Natural killer cell (primary cell): ENCODE measurements at places on chromosomes 5 and 9.

- DNase-seq: no peak
Observed at GRCh38 chr5:148778882-148779281, 47.5 kb upstream of the ADRB2 start.

DNA sequence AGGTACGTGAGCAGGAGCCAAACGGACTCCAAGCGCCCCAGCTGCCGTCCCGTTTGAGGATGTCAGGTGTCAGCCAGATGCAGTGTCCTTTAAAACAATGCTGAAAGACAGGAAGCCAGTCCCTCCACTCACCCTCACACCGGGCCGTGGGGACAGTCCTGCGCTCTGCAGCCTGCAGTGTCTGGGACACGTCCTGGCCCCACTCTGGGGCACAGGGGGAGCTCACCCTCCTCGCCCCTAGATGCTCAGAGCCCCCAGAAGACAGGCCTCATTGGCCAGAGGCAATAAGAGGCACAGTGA lies 79.7 kb downstream of the ZNF354C start:
- DNase-seq: no peak

DNA sequence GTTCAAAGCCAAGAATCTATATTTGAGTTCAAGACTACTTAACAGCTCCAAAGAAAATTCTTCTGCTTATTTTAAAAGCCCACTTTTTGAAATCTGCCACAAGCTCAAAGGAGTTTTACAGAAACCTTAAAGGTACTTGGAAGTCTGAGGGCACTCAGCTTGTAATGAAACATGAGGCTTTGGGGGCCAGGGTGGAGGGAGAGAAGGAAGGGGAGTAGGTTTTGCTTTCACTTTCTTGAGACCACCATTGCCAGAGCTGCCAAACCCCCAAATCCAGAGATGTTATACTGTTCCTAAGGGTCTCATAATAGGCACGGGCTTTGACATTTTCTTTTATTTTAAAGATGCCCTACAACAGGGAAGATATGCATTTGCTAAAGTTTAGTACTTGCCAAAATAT lies 42.6 kb upstream of the TNFAIP8 start:
- DNase-seq: no peak

GRCh38 chr5:159385536-159385935 lies 55.2 kb upstream of the IL12B start:
- DNase-seq: no peak

GRCh38 chr5:155554500-155554899 lies 540.9 kb downstream of the KIF4B start:
- DNase-seq: no peak

DNA sequence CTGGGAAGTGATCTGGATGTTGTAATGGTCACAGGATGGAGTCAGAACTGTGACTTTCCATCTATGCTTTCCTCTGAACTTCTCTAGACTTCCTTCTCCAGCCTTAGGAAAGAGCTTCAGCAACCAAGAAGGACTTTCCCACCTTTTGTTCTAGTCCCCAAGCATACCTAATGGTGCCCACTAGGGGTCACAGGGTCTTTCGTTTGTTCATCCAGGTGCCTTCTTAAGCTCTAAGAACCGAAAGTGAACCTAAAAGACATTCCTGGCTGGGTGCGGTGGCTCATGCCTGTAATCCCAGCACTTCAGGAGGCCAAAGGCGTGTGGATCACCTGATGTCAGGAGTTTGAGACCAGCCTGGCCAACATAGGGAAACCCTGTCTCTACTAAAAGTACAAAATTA lies 1.8 kb upstream of the WNT8A start:
- DNase-seq: no peak

DNA sequence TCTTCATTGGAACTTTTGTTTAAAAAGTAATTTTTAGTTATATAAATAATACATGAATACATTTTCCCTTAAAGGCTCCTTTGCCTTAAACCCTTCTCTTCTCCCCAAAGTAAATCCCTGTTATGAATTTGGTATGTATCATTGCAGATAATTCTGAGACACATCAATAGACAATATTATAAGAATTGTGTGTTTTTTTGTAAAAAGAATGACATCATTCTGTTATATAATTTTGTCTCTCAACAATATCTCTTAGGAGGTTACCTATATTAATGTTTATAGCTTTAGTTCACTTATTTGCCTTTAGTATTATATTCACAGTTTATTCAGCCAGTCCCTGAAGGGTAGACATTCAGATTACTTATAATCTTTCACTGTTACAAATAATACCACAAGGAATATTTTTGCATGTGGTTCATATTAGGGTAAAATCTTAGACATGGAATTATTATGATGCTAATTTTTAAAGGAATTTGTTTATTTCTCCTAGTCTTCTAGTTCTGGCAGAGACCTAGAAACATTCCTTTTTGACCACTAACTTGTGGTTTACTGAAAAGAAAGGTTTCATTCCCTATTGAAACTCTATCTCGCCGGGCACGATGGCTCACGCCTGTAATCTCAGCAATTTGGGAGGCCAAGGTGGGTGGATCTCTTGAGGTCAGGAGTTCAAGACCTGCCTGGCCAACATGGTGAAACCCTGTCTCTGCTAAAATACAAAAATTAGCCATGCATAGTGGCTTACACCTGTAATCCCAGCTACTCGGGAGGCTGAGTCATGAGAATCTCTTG lies 105.6 kb downstream of the KCTD16 start:
- no peak for DNase-seq

- DNase-seq: no peak
Observed at GRCh38 chr5:132677191-132677590, 3.4 kb downstream of the IL4 start.

DNA sequence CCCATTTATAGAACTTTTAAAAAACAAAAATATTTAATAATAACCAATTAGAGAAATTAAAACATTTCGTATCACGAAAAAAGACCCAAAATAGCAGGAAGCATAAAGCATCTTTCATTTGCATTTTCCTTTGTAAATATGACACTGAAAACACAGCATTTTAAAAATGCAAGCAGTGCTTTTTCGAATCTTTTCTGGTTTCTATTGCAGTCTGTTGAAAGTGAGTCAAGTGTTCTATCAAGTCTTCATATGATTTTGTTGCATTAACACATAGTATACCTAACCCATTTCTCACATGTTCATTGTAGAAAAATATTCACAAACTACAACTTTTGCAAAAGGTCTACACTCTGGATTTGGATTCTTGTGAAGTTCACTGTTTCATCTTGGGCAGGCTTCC lies 198.8 kb downstream of the SEMA5A start:
- DNase-seq: no peak
